ENCODE measurements at places on chromosomes 6 and 20.

DNA sequence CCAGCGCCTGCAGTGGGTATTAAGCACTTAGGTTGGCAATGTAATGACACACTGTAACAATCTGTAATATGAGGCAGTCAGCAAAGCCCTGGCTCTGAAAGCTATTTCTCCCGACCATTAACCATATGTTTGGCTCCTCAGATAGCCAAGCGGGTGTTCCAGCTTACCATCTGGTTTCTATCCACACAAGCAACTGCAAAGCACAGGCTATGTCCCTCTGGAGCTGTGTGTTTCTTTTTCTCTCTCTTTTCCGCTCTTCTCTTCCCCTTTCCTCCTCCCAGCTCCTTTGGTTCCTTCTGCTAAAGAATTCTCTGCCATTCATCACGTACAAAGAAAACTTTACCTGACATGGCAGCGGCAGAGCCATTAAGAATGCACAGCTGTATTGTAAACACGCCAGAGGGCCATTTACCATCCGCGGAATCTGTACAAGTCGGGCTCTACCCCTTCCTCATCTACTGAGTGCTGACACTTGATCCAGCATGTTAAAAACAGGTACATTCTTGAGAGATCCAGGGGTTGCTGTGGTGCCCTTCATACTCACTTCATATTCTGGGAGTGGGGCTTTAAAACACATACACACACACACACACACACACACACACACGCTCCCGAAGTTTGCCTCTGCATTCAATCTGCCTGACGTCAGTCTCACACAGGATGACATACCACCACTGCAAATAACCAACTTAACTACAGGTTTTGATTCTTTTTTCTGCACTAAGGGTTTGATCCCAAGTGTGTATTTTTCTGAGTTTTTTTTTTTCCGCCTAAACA is 77.2 kb downstream of the BACH2 start:
- peak; percentile 23 for DNase-seq

DNA sequence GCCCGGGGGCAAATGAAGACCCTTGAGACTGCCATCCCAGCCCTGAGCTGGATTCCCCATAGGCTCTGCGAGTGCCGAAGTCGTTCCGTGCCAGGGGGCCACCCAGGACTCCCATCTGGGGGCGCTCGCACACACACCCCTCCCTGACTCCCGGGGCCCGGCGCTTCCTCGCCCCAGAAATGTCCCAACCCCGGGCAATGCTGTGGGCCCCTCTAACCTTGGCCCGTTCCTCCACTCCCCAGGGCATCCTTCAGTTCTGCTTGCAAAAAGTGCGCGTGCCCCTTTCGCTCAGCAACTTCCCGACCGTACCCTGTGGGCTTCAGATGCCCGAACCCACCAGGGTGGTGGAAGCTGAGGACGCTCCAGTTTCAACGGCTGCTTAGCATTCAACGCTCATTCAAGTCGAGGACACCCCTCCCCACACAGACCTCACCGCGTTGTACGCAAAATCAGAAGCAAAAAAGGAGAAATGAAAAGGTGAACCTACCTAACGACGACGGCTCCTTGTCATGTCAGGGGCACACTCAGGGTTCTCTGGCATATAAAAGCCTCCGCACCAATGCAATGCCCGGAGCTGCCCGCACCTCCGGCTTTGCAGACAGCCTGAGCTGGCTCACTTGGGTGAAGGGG is 25.3 kb downstream of the RIPOR2 start:
- no peak for DNase-seq

GRCh38 chr20:35171753-35172433 is at the start of gene PROCR:
Gene PROCR, plus strand, starts transcription at chr20:35172072. Its CDS starts 83 bp downstream, at chr20:35172155.
- peak; percentile 93 for DNase-seq

- DNase-seq = no peak
Measured at GRCh38 chr6:46135176-46135575, 5.4 kb downstream of the ENPP4 start.

- no peak for DNase-seq
Measured at GRCh38 chr6:26300828-26301227, 64.2 kb upstream of the BTN3A2 start.

- DNase-seq = no peak
Measured at GRCh38 chr6:156809034-156809433, 31.9 kb downstream of the ARID1B start.

DNA sequence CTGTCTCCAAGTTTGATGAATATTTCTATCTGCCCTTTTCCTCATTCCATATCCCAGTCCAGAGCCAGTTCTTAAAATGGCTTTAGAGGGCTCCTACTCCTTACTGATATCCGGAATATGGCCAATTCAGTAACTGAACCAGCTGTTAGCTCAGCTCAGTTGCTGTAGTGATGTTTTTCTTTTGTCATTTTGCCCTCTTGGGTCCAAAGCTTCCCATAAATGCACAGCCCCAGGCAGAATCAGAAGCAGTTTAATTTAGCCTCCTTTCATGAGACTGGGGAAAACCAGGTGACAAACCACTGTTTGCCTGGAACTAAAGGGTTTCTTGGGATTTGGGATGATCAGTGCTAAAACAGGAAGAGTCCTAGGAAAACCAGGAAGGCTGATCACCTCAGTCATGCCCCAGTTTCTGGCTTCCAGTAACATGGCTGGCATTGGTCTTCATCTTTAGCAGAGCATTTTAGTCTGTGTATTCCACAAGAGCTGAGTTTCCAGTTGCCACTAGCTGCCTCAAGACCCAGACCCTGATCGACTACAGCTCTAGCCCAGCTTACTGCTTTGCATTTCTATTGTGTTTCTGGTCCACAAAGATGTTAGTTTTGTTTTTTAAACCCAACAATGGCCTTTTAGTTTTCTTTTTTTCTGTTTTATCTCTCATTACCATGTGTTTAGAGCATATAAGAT is 40.6 kb upstream of the REV3L start:
- DNase-seq = no peak

DNA sequence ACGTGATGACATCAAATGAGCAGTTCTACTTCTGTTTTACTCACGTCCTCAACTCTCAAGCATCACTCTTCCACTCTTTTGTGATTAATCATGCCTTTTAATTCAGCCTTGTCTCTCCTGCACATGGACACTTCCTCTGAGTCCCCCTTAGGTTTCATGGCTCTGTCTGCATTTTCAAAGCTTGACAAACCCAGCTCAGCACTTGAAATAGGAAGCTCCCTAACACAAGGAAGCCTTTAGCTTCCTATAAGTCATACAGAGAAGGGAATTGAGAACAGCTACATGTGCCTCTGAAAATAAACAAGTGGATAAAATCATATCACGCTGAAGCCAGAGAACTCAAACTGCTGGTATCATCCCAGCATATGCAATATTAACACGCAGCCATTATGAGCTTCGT is 21.2 kb downstream of the KIF16B start:
- no peak for DNase-seq

- no peak for DNase-seq
Measured at GRCh38 chr6:160837146-160837545, 135.1 kb downstream of the PLG start.

DNA sequence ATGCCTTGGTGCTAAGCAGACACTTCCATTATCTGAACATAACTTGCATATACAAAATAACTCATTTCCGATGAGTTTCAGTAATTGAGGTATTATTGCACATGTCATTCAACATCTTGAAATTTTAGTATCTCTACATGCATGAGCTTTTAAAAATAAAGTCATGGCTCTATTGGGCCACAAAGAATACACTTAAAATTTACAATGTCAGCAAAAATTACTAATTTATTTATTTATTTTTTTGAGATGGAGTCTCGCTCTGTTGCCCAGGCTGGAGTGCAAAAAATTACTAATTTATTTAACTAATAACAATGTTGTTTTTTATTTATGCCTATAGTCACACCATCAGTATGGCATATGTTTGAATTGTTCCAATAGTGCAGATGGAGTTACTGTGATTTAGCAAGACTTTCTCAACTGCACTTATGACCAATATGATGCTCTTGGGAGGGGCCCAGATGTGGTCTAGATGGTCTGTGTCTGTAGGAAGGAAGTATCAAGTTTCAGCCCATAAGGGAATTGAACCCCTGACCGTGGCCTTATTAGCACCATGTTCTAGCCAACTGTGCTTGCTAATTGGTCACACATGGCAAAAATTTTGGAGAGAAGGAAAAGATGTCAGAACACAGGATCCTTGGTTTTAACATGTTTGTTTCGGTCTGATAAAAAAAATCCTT is 370.7 kb upstream of the TSHZ2 start:
- DNase-seq = no peak

GRCh38 chr20:21496452-21496851 is 17.4 kb downstream of the NKX2-2 start:
- no peak for DNase-seq

DNA sequence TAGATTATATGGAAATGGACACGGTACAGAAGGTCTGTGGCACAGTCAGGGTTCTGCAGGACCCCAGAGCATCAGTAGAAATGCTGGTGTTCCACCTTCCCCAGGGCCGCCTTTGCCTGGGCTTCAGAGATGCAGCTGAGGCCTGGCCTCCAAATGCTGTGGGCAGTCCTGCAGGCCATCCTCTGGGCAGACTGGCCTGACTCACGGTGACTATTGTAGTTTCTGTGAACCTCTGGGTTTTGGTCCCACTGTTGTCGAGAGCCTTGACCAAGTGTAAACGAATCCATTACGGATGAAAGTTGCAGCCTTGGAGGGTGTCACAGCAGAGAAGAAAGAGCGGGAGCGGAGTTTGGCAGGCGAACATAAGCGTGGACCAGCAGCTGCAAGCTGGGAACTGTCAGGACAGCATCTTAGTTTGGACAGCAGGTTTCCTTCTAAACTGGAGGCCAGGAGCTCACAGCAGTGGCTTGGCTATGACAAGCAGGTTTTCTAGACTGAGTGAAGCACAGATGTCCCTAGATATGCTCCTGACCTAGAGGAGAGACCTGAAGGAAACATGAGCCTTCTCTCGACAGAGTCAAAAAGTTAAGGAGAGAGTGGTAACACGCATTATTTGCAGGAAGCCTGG is 46.2 kb upstream of the BCLAF1 start:
- no peak for DNase-seq

DNA sequence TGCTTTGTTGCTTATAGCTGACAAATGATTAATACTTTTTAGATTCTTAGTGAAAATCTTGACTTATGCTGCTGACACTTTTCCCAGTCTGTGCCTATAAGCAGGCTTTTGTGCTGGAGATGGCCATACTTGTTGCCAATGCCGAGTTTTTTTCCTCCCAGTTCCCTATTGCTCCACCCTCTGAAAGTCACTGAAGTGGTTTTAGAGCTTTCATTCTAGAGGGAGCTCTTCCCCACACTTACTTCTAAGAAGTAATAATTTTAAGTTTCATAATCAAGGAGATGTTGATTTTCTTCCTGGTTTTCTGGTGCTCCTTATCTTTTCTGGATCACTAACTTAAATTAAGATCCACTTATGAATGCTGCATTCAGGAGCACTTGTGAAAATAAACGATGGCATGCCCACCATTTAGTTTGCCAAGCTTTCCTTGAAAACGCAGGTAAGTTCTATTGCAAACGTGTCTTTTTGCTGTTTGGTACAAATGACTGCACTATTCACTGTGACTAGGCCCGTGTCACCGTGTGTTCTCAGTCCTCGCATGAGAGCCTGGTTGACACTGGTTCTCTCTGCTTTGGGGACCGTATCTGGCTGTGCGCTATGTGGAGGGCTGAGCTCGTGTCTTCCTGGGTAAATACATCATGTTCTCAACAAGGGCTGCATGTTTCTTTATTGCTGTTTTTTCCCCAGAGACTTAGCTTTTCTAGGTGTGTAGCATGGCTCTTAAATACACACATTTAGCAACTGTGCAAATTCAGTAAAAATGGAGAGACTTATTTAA is 50.2 kb downstream of the GFRA4 start:
- no peak for DNase-seq

GRCh38 chr6:9623228-9623832 is 791.5 kb downstream of the TFAP2A start:
- no peak for DNase-seq

GRCh38 chr6:75563032-75563431 is 38.6 kb upstream of the SENP6 start:
- DNase-seq = peak; percentile 30

- DNase-seq = no peak
Measured at GRCh38 chr20:38585404-38586180, 4.6 kb downstream of the ADIG start.

- no peak for DNase-seq
Measured at GRCh38 chr6:149359440-149359839, 40.6 kb upstream of the SUMO4 start.

DNA sequence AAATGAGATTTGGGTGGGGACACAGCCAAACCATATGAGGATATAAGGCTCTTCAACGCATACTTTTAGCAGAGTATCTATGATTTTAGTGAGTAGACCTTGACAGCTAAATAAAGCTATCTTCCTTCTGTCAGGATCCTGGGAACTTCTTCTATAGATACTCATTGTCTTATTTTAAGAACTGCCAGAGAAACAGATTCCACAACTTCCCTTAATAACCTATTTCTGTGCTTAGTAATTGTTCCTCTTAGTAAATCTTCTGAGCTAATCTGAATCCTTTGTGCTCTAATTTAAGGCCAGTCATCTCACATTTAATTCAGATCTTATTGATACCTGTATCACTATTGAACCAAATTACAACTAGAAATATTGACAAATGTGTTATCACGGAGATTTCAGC is 64.0 kb upstream of the CEP85L start:
- no peak for DNase-seq

DNA sequence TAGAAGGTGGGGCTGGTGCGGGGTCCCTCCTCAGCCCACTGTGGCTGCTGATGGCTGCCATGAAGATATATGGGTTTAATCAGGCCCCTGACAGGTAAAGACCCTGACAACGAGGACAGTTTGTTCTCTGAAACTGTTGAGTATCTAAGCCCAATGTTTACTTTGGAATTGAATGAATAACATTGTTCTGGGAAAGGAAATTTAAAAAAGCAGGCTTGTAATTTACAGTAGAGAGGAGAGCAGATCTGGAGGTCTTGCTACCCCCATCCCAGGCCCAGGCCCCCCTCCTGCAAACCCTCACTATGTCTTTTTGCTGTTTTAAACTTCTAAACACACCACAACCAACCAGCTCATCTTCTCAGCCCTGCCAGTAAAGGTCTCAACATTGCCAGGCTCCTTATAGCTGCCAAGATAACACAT is 171.3 kb downstream of the CDC5L start:
- DNase-seq = no peak

- DNase-seq = no peak
Measured at GRCh38 chr6:90271831-90272230, 24.8 kb downstream of the BACH2 start.

DNA sequence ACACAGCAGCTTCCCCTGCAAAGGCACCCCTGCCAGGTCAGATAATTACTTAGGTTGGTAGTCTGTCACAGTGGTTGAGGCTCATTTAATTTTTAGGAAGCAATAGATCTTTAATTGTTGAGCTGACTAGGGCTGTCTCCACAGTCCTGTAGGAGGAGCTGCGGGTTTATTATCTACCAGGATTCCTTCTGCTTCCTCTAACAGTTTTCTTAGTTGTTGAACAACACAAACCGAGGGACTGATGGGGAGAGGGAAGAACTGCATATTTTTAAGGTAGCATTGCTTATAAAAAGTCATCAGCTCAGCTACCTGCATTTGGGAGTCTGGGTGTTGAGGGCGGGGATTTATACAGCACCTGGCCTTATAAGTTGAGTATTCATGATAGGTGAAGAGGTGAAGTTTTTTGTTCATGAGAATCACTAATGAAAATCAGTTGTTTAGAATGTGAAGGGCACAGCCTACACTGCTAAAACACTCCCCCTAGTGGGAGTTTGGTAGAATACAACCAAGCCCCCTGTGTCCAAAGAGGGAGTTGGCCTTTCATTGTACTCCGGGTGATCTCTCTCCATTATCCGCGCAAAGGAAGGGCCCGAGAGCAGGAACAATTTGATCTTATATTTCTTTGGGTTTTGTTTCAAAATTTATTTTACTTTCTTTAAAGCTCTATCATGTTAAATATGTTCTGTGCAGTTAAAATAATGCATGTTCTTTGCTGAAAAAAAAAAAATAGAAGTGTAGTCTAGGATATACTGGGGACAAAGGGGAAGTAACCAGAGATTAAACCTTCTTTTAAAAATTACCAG is 69.6 kb downstream of the SSR1 start:
- peak; percentile 84 for DNase-seq

All from AG08396 (cell line).